AG09309 (cell line): ENCODE measurements at places on chromosomes 5 and 9.

DNA sequence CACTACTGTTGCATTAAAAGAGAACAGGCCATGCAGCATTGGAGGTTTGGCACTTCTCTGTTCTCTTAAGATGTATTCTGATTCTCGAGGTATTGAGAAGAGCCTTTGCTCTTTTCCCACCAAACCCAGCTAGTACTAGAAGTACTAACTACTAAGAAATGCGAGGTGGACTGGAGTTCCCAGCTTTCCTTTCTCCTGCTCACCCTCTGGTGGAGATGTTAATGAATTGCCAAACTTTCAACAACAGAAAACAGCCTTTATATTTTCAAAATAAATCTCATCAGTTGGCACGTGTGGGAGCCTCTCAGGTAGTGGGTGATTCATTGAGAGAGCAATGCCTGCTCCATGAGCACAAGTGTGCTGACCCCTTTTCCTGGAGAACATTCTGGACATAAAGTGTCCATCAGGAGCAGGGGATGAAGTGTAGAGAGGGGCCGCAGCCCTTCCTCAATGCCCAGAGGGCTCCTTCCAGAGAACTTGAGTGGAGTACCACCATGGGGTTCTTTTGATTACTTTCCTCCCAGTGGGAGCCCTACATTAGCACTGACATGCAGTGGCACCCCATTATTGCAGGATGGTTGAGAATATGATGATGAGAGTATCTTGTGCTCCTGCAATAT is 45.7 kb downstream of the TMEM174 start:
- no peak for DNase-seq

DNA sequence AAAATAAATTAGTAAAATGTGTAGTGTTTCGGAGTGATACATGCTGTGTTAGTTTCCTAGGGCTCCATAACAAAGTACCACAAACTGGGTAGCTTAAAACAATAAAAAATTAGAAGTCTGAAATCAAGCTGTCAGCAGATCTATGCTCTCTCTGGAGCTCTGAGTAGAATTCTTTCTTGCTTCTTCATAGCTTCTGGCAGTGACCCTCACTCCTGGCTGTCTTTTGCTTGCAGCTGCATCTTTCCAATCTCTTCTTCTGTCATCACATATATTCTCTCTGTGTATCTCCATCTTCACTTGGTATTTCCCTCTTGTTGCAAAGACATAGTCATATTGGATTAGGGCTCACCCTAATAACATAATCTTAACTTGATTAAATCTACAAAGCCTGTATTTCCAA is 37.6 kb upstream of the PLCXD3 start:
- no peak for DNase-seq

GRCh38 chr9:136361047-136361753 is 2.3 kb downstream of the DNLZ start:
- no peak for DNase-seq

GRCh38 chr9:87874304-87874623 is 8.4 kb upstream of the SPATA31E1 start:
- no peak for DNase-seq

DNA sequence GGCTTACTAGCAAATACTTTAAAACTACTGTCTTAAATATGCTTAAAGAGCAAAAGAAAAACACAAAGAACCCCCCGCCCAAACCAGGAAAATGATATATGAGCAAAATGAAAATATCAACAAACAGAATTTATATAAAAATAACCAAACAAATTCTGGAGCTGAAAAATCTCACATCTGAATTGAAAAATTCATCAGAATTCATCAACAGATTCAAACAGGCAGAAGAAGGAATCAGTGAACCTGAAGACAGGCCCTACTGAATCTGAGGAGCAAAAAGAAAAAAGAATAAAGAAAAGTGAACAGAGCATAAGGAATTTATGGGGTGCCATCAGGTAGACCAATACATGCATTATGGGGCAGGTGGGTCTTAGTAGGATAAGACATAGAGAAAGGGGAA is 49.8 kb upstream of the SPTLC1 start:
- DNase-seq: no peak

- no peak for DNase-seq
Observed at GRCh38 chr9:21381448-21382339, 3.5 kb downstream of the IFNA2 start.

GRCh38 chr5:16666883-16667398 is 50.1 kb upstream of the RETREG1 start:
- DNase-seq: no peak

GRCh38 chr9:9612270-9612669 is 1000.5 kb downstream of the PTPRD start:
- no peak for DNase-seq

- DNase-seq: no peak
Observed at GRCh38 chr9:127869310-127870152, 7.9 kb downstream of the AK1 start.

GRCh38 chr9:90611568-90611967 is 31.1 kb downstream of the DIRAS2 start:
- DNase-seq: no peak

GRCh38 chr5:87645224-87645623 is 232.5 kb upstream of the CCNH start:
- no peak for DNase-seq

DNA sequence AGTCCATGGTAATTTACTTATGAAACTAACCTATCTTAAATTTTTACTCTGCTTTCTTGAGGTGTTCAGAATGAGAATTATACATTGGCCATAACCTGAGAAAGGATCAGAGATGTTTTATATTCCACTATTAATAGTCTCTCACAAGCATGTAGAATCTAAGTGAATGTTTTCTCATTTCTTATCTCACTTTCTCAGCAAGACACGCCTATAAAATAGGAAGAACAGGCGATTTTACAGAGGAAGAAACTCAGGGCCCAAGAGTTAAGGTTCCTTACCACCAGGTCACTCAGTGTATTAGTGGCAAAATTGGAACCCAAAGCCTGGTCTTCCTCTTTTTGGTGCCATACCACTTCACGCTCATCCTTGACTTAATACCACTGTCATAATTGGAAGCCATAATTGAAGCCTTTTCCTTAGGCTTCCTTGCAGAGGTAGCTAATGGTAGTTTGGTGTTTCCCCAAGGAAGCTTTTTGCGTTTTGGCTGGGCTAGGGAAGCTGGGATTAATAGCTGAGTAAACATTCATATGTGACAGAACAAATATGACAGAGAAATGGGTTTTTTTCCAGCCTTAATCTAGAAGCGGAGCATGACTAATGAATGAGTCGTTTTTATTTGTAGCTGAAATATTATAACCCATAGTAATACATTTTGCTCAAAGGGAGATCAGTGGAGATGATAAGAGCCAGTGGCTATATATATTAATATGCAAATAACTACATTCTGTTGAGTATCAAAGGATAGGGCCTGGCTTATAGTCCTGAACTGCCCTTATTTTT is 16.9 kb downstream of the HMGXB3 start:
- DNase-seq: no peak

DNA sequence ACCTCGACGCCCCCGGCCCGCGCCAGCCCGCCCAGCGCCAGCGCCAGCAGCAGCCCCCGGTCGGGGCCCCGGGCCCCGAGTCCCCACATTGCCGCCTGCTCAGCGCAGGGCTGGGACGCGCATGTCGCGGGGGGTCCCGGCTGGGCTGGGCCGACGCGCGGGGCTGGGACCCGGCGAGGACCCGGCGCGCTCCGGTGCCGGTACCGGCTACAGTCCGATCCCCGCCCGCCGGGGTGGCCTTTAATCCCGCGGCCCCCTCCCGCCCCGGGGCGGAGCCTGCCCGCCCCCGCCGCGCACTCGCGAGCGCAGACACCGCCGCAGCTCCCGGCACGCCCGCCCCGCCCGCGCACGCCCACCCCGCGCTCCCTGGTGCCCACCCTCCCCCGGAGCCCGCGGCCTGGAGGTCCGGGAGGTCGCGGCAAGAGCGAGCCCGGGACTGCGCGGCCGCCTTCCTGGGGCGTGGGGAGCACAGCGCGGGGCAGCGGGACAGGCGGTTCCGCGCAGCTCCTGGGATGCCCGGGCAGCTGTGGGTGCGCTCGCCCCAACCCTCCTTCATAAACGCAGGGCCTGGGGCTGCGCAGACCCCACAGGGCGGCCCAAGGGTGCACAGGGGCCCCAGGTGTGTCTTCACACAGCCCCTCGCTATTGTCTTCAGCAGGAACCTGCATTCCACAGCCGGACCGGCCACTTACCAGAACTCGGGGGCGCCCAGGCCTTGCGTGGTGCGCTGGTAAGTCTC is at the start of gene SLC9A3:
Gene SLC9A3, minus strand, starts transcription at position 216 of the 739 bp plus-strand sequence.
- DNase-seq: no peak

- DNase-seq: peak; percentile 33
Observed at GRCh38 chr5:74766418-74766848, 484 bp downstream of the GFM2 start.

GRCh38 chr9:69936427-69936826 is 107.2 kb upstream of the MAMDC2 start:
- DNase-seq: no peak

DNA sequence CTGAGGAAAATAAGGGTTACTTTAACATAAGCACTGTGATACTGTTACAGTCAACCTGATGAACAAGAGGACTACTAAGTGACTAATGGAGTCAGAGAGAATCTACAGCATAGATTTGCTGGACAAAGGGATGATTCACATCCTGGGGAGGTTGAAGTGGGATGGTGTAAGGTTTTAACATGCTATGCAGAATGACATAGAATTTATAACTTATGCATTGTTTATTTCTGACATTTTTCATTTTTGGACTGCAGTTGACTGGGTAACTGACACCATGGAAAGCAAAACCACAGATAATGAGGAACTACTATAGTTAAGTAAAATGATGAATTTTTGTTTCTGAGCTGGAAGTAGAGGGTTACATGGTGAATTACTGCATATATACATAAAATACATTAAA is 389.2 kb downstream of the MAT2B start:
- DNase-seq: no peak

DNA sequence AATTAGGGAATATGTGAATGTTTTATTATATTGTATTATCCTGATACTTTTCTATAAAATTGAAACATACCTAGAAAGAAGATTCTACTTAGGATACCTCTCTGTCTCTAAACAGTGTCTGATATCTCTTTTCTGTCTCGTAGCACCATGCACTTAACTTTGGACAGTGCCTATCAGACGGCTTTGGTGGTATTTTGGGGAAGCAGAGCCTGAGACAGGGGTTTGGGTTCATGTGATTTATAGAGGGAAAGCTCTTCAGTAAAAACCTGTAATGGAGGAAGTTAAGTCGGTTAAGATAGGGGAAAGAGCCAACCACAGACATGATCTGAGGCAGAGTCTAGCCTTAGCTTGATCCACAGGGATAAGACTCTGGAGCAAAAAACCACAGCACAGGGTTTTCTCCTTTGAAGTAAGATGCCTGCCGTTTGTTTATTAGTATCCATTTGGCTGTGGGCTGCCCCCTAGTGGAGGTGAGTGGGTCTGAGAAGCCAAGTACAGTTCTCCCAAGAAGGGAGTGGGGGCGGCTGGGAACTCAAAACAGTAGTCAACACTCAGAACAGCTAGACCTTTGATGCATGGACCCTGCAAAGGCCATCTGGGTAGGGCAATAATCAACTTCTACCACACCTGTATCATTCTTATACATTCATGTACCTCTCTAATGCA is 141.2 kb upstream of the ASTN2 start:
- no peak for DNase-seq

GRCh38 chr9:131429121-131430012 is 35.5 kb downstream of the PRRC2B start:
- DNase-seq: no peak

- DNase-seq: peak; percentile 63
Observed at GRCh38 chr5:175517824-175518450, 39.6 kb downstream of the SFXN1 start.

DNA sequence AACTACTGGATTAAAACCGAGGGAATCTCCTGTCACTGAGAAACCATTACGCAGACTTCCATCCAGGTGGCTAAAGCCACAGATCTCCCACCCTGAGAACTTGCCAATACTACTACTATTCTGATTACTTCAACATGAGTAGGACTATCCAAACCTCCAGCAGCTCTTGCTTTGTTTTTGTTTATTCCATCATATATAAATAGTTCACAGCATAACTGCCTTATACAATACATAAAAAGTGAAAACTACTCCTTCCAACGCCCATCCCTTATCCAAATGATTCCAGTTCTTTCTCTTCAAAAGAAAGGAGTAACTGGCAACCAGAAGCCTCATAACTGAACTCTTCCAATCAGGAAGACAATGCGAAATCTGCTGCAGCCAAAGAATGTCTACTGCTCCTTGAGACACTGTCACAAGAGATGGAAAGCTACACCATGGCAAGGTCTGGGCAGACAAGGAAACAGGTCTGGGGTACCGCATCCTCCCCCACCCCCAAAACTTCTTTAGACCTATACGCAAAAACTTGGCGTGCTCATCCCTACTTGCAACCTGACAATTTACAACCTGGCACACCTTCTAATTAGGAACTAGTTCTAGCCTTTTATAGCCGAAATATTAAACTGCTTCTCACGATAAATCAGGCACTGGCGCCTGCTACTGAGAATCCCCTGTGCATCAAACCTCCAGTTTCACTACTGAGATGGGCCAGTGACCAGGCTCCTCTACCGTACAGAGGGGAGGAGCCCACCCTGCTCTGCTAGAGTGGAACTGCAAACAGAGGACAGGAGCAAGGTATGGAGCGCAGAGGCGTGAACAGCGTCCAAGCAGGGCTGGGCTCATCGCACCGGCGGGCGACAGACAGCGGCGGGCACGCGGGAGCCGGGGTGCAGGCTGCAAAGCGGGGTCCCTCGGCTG is 986 bp downstream of the PLPP1 start:
- DNase-seq: no peak

- DNase-seq: peak; percentile 18
Observed at GRCh38 chr5:128645581-128645980, 107.5 kb upstream of the FBN2 start.

GRCh38 chr9:74521009-74521408 is 23.9 kb downstream of the RORB start:
- DNase-seq: no peak

DNA sequence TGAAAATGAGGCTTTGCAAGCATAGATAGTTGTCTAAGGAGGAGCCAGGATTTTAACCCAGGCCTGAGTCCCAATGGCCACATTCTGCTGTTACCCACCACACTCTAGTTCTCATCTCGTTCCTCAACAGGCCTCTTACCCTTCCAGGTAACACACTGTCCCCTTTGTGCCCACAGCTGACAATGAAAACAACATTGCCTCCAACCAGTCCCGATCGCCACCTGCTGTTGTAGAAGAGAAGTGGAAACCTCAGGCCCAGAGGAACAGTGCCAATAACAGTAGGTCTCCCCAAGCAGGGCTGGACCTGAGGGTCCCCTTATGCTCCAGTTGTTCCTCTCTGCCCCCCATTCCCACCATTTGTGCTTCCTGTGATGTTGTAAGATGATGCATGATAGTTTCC is 30.4 kb downstream of the AMBP start:
- no peak for DNase-seq
